ENCODE measurements at places on chromosomes 5 and 9. TPM values are rescaled to one million over a fixed set of nuclear protein-coding genes. Genes with fewer than 3 reads are reported as not detected.

OBP2B gene
- not detected for total RNA-seq

SAPCD2 gene
- 2.6 TPM for total RNA-seq

CYLC2 gene
- 15.9 TPM for total RNA-seq

PTGDS gene
- 49.6 TPM for total RNA-seq

TMEM215 gene
- total RNA-seq: 3.1 TPM

EIF4E1B gene
- 5.3 TPM for total RNA-seq

BTNL3 gene
- total RNA-seq: not detected

SLC6A3 gene
- total RNA-seq: 0.96 TPM

CDC25C gene
- total RNA-seq: 2.2 TPM

IRGM gene
- 8.2 TPM for total RNA-seq

TRIM52 gene
- 41.9 TPM for total RNA-seq

All from umbilical cord (tissue), 2 donors.